ENCODE measurements at places on chromosomes 1 and 21.

GRCh38 chr1:7473223-7474142 is 297.6 kb upstream of the VAMP3 start:
- DNase-seq: no peak

DNA sequence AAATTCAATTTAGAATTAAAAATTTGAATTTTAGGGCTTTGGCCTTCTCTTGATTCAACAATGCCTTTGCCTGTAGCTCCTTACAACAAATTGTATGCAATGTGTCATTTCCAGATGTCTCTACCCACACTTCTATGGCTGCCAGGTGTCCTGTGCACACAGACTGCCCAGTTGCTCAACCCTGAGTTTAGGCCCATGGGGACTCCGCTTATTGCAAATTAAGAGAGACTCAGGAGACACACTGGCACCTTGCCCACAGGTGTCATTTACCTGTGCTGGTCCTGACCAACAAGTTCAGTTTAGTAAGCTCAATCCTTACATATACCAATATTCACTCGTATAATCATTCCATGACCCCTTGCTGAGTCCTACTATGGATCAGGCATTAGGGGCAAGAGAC is 236.1 kb downstream of the OMA1 start:
- no peak for DNase-seq

GRCh38 chr1:86453664-86454063 is 15.1 kb upstream of the CLCA1 start:
- no peak for DNase-seq

GRCh38 chr1:169765580-169766331 is 29.0 kb downstream of the METTL18 start:
- DNase-seq: no peak

- DNase-seq: no peak
Observed at GRCh38 chr1:18641005-18641941, 10.6 kb downstream of the PAX7 start.

- no peak for DNase-seq
Observed at GRCh38 chr21:42343963-42344510, 6.8 kb downstream of the TFF2 start.

DNA sequence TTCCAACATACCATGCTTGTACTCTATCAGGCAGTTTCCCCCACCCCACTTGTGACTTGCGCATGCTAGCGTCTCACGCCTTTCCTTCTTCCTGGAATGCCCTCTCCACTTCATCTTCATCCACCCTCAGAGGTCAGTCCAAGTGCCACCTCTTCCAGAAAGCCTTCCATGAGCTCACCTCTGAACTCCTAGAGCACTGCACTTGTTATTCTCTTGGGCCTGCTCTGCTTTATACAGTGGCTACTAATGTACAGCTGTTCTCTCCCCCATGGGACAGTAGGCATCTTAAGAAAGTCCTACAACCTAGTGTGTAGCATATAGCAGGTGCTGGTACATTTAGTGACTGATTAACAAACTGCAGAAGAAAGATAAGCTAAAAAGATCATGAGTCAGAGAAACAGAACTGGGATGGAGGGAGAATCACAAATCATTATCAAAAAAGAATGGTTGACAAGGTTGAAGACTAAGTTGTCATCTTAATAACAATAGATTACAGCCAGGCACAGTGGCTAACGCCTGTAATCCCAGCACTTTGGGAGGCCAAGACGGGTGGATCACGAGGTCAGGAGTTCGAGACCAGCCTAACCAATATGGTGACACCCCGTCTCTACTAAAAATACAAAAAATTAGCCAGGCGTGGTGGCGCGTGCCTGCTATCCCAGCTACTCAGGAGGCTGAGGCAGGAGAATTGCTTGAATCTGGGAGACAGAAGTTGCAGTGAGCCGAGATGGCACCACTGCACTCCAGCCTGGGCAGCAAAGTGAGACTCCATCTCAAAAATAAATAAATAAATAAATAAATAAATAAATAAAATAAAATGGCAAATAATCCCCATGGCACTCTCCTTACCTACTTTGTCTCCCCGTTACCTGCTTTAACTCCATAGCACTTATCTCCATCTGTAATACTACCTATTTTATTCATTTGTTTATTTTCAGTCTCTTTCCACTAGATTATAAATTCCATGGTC is 16.3 kb upstream of the TSPAN1 start:
- DNase-seq: no peak

DNA sequence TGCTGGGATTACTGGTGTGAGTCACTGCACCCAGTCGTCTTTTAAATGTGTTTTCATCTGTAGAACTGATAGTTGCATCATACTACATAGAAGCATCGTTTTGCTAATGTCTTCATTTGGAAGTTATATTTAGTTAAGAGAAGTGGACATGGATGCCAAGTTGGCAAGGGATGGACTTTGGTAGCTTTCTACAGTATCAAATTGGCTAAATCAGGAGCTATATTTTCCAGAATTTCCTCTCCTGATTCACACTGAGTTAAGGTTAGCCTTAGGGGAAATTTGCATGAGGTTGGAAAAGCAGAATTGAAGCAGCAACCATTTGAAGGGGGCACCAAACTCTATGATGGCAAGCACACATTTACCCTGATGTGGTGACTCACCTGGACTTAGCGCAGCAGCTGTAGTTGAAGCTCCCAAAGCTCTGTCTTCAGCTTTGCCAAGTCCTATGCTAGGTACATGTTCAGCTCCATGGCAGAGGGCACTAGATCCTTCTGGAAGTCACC is 43.9 kb downstream of the DUSP10 start:
- no peak for DNase-seq

DNA sequence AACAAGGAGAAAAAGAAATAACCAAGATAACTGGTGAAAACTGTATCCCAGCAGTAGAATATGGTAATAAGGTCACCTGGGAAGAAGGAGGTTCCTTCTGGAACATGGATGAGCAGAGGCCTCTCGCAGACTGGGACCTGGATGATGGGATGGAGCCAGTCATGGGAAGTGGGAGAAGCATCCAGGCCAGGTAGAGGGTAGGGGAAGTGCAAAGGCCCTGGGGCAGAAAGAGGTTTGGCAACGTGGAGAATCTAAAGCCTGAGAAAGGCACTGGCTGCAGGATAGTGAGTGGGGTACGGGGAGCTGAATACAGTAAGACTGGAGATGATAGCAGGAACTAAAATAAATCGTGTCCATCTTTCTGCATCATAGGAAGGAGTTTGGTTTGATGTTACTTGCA is 96.1 kb upstream of the VAMP3 start:
- DNase-seq: no peak

- no peak for DNase-seq
Observed at GRCh38 chr1:113041569-113042284, 31.3 kb upstream of the LRIG2 start.

DNA sequence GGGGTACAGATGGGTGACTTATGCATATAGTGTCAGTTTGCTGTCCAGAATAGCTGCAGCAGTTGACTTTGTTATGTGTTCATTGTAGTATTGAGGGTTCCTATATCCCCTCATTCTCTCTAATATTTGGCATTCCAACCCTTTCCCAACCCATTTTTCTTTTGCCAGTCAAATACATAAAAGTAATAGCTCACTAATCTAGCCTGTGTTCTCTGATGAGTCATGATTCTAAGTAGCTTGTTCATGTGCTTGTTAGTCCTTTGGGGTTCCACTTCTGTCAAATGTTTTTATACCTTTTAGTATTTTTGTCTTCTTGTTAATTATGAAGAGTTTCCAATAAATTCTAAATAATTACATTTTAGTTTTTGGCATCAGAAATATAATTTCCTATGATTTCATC is 99.2 kb upstream of the MROH9 start:
- no peak for DNase-seq
